ENCODE measurements at places on chromosomes 13 and 19.

DNA sequence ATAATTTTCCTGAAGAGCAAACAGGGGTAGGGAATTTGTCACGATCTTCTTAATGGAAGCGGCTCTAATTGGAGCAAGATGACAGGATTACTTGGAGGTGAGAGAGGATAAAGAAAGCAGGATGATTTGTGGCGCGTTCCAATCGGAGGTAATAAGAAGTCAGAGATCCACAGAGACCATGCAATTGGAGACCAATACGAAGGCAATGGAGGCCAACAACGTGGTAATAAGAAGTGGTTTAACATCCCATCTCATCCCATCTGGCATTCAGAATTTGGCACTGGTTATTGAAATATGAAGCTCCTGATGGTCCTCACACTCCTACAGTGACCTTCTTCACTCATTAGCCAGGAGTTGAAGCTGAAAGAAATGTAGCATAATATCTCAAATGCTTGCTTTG lies 130.6 kb downstream of the DLEU7 start:
- no peak for DNase-seq

DNA sequence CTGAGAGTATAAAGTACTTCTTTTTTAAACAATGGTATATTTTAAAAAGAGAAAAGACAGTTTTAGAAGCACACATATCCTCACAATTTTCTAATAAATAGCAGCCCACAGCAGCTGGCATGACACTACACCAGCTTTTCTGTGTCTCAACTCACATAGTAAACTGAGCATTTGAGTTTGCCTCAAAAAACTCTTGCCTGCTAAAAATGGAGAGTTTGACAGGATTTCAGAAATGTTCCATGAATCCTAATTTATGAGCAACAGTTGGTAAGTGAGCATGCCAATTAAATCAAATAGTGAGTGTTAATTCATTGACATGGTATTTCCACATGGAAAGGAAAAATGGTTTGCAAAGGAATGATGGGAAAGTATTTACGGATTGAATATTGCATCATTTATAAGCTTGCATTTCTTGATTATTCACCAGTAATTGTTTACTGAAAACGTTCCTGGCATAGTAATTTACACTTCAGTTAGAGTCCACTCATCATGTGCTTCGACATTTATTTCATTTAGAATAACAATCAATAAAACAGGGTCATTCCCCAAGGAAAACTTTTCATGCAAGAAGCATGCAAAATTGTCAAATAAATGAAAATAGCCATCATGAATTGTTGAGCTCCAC lies 323.0 kb downstream of the EFNB2 start:
- DNase-seq, result no peak

DNA sequence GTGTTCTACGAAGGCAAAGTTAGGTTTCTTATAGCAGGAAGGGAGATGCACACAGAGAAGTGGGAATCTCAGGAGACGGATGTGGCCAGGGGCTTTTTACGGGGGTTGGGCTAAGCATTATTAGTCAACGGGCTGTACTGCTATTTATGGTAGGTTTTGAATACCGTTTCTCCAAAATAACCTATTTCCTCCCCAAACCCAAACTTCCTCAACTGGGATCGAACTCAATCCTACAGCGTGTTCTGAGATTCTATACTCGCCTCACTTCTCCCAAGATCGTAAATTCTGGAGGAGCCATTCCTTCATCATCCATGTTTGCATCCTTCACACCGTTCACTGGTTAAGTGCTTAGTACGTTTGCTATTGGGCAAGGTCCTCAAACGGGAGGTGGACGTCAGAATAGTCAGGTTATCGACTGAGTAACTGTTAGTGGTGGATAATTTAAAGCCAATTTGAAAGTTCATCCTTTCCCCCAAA lies 1.2 kb upstream of the TRIM13 start:
- no peak for DNase-seq

DNA sequence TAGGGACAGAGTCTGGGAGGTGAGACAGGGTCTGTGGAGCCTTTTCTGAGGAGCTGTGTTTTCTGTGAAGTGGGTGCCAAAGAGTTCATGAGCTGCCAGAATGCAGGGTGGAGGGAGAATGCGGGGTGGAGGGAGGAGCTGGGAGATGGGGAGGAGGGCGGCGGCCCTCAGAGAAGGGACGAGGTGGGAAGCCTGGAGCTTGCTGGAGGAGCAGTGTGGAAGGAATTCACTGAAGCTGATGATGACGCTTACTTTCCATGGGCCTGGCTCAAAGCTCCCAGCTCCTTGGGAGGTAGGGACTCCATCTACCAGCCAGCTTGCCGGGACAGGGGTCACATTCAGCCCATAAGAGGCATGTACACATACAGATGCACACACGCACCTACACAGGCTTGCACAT lies 62.5 kb downstream of the MCF2L start:
- no peak for DNase-seq

DNA sequence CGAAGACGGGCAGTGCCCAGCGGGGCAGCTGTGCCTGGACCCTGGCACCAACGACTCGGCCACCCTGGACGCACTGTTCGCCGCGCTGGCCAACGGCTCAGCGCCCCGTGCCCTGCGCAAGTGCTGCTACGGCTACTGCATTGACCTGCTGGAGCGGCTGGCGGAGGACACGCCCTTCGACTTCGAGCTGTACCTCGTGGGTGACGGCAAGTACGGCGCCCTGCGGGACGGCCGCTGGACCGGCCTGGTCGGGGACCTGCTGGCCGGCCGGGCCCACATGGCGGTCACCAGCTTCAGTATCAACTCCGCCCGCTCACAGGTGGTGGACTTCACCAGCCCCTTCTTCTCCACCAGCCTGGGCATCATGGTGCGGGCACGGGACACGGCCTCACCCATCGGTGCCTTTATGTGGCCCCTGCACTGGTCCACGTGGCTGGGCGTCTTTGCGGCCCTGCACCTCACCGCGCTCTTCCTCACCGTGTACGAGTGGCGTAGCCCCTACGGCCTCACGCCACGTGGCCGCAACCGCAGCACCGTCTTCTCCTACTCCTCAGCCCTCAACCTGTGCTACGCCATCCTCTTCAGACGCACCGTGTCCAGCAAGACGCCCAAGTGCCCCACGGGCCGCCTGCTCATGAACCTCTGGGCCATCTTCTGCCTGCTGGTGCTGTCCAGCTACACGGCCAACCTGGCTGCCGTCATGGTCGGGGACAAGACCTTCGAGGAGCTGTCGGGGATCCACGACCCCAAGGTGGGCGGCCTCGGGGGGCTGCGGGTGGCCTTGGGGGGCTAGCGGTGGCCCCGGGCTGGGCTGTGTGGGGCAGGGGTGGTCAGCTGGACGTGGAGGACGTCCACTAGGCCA lies 4.8 kb downstream of the GRIN3B start:
- DNase-seq, result no peak

DNA sequence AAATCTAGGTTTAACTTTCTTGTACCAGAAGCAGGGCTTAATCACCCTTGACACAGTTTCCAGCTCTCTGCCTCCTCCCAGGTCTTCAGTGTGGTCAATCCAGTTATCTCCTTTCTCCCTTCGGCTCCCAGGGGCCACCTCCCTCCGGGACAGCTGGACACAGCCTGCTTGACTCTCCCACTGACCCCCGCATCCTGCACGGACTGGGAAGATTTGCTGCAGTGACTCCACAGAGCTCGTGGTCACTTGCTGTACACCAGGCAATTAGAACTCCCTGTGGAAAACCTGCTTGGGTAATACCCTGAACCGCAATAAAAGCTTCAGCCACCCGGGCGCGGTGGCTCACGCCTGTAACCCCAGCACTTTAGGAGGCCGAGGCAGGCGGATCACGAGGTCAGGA lies 116.5 kb downstream of the NUFIP1 start:
- DNase-seq, result no peak

- no peak for DNase-seq
These were observed 56.8 kb upstream of the GPR183 start for GRCh38 chr13:99363949-99364348.

DNA sequence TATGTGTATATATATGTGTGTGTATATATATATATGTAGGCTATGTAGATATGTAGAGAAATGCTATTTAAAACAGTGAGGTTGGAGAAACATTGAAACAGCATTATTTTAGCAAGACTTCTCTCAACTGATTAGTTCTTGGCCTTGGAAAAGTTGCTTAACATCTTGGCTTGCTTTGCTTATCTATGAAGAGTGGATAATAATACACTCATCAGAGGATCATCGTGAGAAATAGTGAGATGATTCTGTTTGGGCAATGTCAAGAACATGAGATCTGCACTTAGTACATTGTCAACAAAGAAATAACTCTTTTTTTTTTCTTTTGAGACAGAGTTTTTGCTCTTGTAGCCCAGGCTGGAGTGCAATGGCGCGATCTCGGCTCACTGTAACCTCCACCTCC lies 128.3 kb downstream of the KLF5 start:
- no peak for DNase-seq

DNA sequence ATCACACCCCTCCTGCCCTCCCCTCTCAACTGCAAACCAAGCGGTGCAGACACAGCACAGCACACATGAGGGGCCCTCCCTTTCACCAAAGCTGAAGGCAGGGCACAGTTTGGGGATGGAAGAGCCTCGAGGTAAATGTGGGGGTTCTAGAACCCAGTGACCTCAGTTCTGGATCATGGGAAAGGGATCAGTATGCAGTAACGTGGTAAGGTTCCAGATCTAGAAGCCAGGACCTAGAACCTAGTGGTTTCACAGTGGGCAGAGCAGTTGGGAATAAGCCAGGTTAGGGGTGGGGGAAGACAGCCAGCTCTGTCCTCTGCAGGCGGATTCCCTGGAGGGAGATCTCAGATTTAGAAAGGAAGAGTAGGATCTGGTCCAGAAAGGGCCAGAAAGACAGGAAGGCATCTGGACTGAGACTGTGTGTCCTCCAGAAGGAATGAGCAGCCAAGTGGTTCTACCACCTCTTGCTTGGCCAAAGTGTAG lies 3.1 kb downstream of the FTL start:
- no peak for DNase-seq
